ENCODE measurements at places on chromosomes 3 and 15.
A peak's percentile ranks its signal among the peaks of the same experiment; 100 is the strongest.

DNA sequence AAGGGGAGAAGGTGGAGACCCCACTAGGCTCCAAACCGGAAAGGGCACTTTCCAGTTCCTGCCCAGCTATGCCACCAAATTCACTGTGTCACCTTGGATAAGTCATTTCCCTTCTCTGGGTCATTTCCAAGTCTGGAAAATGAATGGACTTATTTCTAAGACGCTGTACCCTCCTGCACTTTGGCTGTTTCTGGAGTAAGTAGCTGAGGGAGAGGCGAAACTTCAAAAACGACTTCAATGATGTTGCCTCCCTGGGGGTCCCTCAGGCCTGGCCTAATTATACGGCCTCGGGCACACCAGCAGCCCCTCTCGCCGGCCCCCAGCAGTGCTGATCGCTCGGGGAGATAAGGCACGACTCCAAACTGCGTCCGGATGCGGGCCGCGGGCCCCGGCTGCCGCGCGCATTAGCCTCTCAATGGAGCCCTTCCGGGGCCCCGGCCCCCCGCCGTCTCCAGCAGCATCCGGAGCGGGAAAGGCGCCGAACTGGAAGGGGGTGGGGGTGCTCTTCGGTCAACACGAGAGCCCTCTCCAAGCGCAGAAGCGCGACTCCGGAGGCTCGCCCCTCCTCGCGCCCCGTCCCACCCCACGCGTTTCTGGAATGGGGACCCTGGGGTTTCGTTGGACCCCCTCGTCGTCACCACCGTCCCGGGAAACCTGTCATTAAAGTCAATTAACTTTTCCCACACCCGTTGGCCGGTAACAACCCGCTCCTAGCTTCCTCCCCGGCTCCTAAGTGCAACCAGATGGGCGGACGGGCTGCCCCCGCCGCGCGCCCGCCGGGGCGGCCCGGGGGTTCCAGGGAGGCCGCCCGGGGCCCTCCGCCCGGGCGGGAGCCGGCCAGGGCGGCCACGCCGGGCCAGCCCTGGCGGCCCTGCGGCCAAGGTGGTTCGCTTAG lies 4.8 kb downstream of the HES1 start:
- no peak for DNase-seq

- DNase-seq = no peak
Measured at GRCh38 chr3:58175437-58176184, 35.2 kb downstream of the DNASE1L3 start.

DNA sequence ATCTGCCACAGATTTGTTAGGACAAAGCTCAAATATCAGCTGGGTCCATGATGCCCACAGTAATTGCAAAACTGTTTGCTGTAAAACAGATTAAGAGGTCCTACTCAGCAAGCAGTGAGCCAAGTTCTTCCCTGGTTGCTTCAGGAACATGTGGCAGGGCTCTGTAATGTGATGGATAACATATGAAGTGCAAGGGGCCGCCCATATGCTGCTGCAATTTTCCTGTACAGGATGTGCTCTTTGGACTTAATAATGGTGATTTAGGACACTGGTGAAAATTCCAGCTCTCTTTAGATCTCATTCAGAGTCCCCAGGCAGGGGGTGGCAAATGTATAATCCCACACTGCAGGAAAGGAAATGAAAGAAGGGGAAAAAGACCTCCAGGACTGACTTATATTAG lies 289.4 kb downstream of the LSAMP start:
- DNase-seq = no peak

DNA sequence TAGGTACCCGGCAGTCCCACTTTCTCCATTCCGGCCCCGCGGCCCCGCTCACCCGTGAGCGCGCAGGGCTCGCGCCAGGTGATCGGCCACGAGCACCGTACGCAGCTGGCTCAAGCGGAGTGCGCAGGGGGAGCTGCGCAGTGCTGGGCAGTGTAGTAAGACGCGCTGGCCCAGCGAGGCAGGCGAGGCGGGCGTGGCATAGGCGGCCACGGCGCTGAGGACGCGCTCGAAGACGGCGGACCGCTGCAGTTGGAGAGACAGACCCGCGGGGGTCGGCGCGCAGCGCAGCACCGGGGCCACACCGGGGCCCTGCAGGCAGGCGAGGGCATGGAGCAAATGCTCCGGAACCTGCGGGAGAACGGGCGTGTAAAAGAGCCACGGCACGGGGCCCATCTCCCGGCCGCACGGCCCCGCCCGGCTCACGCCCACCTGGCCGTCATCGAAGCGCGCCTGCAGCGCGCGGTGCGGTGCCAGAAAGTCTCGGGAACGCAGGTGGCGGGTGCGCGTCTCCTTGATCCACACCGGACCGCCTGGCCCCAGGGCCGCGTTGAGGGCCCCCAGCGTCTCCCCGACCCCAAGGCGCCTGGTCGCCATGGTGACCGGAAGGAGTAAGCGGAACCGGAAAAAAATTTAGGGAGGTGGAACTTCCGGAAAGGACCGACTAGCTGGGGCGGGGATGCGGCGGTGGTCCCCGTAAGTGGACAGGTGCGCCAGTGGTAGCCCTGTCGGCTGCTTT lies at the start of gene DALRD3:
TSS of gene DALRD3 (minus strand) at position 610 of the 736 bp plus-strand sequence. CDS start at position 594, 16 bp downstream.
- peak; percentile 61 for DNase-seq

- no peak for DNase-seq
Measured at GRCh38 chr3:10371167-10371566, 50.3 kb upstream of the SEC13 start.

DNA sequence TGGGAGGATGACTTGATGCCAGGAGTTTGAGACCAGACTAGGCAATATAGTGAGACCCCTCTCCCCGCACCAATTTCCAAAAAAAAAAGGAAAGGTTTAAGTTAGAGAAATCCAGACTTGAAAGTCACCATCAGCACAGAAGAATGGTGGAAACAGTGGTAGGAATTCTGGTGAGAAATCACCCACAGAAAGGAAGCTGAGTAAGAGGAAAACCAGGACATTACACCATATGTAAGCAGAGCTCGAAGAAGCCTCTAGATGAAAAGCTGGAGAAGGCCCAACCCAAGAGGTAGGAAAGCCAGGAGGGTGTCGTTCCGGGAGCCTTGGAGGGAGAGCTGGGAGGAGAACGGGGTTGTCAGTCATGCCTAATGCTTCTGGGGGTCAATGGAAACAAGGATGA lies 40.5 kb downstream of the RASGRP1 start:
- DNase-seq = no peak

DNA sequence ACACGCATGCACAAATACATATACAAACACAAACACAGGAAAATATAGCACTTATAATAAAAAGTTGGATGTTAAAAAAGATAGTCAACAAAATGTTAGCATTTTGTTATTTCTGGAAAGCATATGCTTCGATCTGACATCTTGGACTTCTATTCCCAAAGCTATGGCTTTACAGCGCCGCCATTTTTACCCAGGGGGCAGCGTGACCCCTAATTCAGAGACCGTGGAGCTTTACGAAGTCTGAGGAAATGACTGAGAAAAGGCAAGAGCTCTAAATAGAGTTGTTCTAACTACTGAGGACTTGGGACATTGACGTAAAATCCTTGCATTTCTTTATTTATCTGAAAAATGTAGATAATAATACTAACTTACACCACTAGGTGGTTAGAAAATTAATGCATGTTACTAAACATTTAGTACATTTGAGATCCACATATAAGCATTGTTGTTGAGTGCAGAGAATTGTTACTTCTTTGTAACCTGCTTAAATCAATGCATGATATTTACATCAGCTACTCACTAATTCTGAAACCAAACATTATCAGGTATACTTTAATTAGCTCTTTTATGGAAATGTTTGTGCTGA lies 155.4 kb downstream of the TP63 start:
- no peak for DNase-seq

GRCh38 chr3:146416366-146416765 lies 53.0 kb downstream of the PLSCR2 start:
- no peak for DNase-seq

- DNase-seq = no peak
Measured at GRCh38 chr3:23117856-23118255, 85.3 kb upstream of the UBE2E2 start.

- no peak for DNase-seq
Measured at GRCh38 chr3:567488-568185, 371.1 kb downstream of the CHL1 start.

GRCh38 chr3:40923143-40923542 lies 276.2 kb upstream of the CTNNB1 start:
- DNase-seq = no peak

DNA sequence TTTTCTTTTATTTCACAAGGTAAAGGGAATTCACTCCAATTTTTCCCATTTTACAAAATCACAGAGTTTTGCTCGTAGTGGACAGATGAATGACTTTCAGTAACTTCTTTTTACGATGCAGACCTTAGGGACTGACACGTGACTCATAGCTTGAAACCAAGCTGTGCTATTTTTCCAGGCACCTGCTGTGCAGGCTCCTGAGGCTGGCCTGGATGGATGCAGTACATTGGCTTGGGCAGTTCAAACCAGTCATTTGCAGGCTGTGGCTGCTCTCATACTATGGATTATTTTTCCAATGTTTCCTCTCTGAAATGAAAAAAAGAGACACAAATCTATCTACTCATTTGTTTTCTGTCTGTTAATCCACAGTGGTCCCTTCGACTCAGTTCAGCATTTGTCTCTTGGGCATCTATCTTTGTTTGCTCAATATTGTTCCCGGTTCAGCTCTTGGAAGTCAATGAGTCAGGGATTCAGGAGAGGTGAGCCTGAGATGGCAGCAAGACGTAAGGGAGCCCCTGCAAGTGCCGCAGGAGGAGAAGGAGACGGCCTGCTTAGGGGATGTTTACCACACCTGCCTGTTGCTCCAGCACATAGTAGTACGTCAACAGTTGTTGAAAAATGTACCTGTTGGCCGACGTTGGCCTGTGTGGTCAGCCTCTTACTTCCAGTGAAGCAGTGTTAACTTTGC lies 92.8 kb downstream of the SV2B start:
- no peak for DNase-seq

- no peak for DNase-seq
Measured at GRCh38 chr15:31332681-31333071, 6.0 kb downstream of the KLF13 start.

DNA sequence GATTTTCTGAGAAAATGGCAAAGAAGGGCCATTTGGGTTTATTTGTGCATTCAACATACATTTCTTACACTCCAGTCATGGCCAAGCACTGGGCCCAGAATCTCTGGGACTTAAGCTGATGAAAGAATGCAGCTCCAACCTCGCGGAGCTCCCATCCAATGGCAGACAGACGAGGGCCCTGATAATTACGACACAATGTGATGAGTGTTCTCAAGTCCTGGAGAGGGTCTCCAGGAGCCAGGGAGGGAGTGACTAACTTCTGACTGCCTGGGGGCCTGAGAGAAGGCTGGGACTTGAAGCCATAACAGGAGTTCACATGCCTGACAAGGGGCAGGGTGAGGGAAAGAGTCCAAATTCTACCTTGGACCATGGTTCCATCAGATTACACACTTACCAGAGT lies 42.6 kb upstream of the BNC1 start:
- no peak for DNase-seq

- DNase-seq = no peak
Measured at GRCh38 chr3:71865727-71866126, 80.8 kb upstream of the PROK2 start.

DNA sequence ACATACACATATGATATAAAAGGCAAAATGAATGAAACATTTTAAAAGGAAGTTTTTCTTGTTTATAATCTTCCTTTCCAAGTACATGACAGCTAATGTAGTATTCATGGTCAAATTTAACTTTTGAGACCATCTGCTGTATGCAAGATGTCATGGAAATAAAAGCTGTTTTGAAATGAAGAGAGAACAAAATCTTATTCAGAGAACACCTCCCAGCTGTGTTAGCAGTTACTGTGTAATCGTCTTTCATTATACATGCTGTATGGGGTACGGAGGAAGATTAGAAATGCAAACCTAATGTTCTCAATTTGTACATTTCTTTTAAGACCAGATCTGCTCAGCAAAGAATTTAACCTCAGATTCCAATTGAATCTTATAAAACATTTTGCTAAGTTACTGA lies 1182.3 kb downstream of the OTOL1 start:
- DNase-seq = no peak

- DNase-seq = no peak
Measured at GRCh38 chr3:23826382-23827064, 20.8 kb downstream of the UBE2E1 start.

GRCh38 chr15:69996321-69997160 lies 101.2 kb downstream of the TLE3 start:
- no peak for DNase-seq

DNA sequence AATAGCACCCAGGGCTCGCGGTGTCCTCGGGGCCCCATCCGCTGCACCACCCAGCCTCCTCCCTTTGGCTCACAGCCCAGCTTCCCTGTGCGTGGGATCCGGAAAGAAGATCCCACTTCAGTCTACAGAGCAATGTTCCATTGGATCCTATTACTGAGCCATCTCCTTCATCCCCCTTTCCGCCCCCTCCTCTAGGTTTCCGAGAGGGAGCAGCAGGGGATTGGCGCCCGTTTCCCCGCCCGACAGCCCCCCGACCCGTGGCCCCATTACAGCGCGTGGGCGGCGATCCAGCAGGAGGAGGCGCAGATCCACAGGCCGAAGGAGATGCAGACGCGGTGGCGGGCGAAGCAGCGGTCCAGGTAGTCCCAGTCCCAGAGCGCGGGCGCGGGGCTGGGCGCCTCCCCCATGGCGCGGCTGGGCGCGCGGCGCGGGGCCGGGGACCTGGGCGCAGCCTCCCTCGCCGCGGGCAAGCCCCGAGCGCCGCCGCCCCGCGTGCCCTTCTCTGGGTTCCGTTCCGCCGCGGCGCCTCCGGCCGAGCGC lies 340 bp downstream of the TMEM44 start:
- DNase-seq = no peak

DNA sequence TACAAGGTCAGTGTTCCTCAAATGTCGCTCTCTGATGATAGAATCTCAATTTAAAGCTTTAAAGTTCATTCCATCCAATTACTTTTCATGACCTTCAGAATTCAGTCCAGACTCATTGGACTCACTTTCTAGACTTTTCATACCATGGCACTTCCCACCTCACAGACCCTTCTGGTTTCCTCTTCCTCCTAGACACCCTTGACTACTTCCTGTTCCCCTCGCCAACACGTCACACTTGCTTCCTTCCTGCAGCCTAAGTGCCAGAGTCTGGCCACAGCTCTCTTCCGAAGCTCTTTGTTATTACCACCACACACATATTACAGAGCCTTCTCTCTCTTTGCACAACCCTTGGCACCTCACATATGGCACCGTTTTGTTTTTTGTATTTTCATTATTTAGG lies 59.1 kb upstream of the UMPS start:
- peak; percentile 53 for DNase-seq

GRCh38 chr15:28876131-28876844 lies 9.5 kb upstream of the APBA2 start:
- DNase-seq = no peak

- no peak for DNase-seq
Measured at GRCh38 chr3:195929452-195929851, 21.1 kb upstream of the TNK2 start.

All from CD8-positive, alpha-beta memory T cell (primary cell).